Upper lobe of right lung (tissue), 1 donor: ENCODE measurements at places on chromosomes 7 and 10. TPM values are rescaled to one million over a fixed set of nuclear protein-coding genes. Genes with fewer than 3 reads are reported as not detected.

Gene TMEM139
- total RNA-seq: 25.1 TPM

DNA sequence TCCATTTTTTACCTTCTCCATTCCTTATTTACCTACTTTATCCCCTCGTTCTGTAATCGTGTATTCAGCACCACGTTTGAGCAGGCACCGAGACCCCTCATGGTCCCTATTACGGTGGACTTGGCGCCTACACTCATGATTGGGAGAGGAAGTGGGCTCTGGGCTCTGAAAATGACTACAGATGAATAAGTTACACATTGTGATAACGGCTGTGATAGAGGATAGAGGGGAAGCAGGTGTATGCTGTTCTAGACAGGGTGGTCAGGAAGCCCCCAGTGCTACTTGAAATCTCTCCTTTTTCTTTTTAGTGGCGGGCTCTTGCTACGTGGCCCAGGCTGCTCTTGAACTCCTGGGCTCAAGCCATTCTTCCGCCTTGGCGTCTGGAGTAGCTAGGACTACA lies 59.8 kb downstream of the CAMK1D start:
- no peaks in the 10 kb centered on the region for H3K4me1 ChIP-seq
- H3K36me3 ChIP-seq: no peaks in the 10 kb centered on the region
- DNase-seq: no peak

GRCh38 chr10:70510453-70510852 lies 31.9 kb downstream of the PALD1 start:
- H3K36me3 ChIP-seq: no peaks in the 10 kb centered on the region
- H3K4me1 ChIP-seq: peaks cover 72% of the 10 kb centered on the region
- H3K4me3 ChIP-seq: no peak overlapping the region
- H3K27ac ChIP-seq: peak overlapping the region; percentile 68
- DNase-seq: no peak

DNA sequence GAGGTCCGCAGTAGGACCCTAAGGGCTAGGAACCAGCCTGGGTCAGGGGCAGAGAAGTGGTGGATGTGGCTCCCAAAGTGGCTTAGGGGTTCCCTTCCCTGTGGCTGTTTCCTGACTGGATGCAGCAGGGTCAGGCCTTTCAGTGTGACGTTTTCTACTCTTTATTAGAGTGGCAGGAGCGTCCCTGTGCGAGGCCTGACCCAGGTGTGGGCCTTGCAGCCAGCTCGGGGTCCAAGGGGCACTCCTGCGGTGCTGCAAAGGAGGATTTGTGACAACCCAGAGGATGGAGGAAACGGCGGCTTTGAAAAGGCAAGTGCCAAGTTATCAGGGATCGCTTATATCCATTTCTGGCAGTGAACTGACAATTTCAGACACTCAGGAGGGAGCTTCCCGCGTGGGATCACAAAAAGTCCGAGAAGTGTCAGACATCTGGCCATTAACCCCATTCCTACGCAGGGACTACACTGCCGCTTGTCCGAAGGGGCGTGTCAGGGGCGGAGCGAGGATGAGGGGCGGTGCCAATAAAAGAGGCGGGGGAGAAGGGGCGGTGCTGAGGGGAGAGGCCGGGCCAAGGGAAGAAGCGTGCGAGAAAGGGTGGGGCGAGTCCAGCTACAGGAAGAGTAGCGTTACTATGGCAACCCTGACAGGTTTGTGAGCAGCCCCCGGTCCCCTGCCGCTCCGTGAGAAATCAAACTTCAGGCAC lies 98.8 kb upstream of the ZNF722 start:
- H3K4me1 ChIP-seq: no peaks in the 10 kb centered on the region
- H3K36me3 ChIP-seq: no peaks in the 10 kb centered on the region
- DNase-seq: peak; percentile 87
- no peaks in the 10 kb centered on the region for H3K27me3 ChIP-seq
- peak overlapping the region; percentile 77 for H3K4me3 ChIP-seq
